ENCODE measurements at places on chromosomes 7 and 10. TPM values are rescaled to one million over a fixed set of nuclear protein-coding genes. Genes with fewer than 3 reads are reported as not detected.

The TUBAL3 gene
- not detected for total RNA-seq

The AKR1C2 gene
- total RNA-seq = 0.66 TPM

The SDK1 gene
- total RNA-seq = 4.8 TPM

The NUDT13 gene
- 1.1 TPM for total RNA-seq

The GRID2IP gene
- total RNA-seq = not detected

The NODAL gene
- total RNA-seq = not detected

The ADAMTS14 gene
- total RNA-seq = 1.4 TPM

The OPN1SW gene
- not detected for total RNA-seq

The UPK3B gene
- total RNA-seq = 3.0 TPM

The CALD1 gene
- total RNA-seq = 22.1 TPM

The SPDYE1 gene
- total RNA-seq = not detected

The ACTL6B gene
- not detected for total RNA-seq

The CD36 gene
- total RNA-seq = not detected

DNA sequence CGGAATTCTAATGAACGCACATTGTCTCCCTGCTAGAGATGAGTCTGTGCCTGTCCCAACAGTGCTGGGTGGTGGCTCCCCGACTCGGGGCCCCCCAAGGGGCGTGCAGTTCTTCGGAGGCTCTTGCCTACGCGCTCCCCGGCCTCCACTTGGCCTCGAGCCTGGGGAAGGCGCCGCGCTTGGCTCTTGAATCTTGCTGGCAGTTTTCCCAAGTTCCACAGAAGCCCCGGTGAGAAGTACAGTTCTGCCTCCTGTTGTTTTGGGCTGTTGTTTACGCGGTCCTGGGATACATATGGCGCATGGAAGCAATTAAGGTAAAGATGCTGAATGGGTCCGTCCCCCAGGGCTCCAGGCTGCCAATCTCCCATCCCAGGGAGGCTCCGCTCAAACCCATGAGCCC, 32.6 kb upstream of the UNCX start:
- no peak for DNase-seq

DNA sequence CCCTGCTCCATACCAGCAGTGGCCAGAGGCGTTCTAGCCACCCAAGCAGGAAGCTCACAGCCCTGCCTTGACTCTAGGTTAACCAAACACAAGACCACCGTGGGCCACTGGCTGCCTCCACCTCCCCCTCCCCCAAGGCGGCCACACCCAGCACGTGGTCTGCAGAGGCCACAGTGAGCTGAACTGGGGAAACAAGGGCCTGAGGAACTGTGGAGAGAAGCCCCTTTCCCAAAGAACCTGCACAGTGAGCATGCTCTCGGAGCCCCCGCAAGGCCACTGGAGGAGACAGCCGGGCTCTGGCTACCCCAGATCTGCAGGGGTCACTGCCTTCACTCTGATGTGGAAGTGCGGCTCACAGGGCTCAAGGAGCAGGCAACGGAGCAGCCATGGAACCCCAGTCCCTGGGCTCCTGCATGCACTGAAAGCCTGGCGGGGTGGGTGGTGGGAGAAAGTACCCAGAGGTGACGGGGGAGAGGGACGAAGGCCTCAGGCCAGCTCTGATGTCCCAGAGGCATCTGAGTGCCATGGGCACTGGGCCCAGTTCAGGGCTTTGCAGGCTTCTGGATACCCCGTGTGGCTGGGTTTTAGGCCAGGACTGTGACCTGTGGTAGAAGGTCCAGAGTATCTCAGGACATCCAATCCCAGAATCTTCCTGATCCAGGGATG, 189.2 kb downstream of the EBF3 start:
- no peak for DNase-seq

DNA sequence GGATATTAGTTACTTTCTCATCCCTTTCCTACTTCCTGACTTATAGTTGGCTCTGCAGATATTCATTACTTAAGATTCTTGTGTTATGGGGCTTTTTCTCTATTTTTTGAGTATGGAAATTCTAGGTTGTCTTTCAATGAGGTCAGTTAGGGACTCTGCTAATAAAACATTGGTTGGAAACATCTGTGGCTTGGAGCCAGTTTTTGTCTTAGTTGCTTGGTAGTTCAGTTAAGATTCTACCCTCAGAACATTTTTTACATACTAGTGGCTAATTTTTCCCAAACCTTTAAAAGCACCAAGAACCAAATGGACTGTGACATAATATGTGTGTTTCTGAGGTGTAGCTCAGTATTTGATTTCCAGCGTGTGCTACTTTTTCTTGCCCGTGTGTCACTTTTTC, 305.6 kb upstream of the FZD1 start:
- DNase-seq = no peak

GRCh38 chr10:9158675-9159074, 1104.2 kb downstream of the GATA3 start:
- peak; percentile 54 for DNase-seq

- DNase-seq = no peak
Measured at GRCh38 chr7:55155351-55156117, 136.7 kb downstream of the EGFR start.

GRCh38 chr7:71766016-71766415, 634.1 kb downstream of the GALNT17 start:
- no peak for DNase-seq

- DNase-seq = no peak
Measured at GRCh38 chr7:1407892-1408291, 51.4 kb downstream of the MICALL2 start.

- no peak for DNase-seq
Measured at GRCh38 chr7:44685723-44686122, 62.9 kb upstream of the ZMIZ2 start.

GRCh38 chr10:123404357-123404756, 250.2 kb downstream of the BUB3 start:
- no peak for DNase-seq

DNA sequence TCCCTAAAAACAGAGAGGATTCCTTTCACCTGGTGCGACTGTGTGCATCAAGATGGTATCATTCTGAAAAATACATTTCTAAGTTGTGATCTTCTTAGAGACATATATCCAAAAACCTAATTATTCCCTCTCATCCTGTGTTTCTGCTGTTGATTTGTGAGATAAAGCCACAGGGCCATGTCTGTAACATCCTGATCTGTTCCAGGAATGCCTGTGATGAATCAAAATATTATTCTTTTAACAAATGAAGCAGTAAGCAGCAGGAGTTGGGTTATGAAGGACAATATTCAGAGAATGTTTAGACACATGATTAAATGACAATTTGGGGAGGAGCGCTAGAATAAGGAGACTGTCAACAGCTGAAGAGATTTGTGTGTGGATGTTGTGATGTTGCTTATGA, 731.4 kb downstream of the KCNMA1 start:
- DNase-seq = no peak

DNA sequence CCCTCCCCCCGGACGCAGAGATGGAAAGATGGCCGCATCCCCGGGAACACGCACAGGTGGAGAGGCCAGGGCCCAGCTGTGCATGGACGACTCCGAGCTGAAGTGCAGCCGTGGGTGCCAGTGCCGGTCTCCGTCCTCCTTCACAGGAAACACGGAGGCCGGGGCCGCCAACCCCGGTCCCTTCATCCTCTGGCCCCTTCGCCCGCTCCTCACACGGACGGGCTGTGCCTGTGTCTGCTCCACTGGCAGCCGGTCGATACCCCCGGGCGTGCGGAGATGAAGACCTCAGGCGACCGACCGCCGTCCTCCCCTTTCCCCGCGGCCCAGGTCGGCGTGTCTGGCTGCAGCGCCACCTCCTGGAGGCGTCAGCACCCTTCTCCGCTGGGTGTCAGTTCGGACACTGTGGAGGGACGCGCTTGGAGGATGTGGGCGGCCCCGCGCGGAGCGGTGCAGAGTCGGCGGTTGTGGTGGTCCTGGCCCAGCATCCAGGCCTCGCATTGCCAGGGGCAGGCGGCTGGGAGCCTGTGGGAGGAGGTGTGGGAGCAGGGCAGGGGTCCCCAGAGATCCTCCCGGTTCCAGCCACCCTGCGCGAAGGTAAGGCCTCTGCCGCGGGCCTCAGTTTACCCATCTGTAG, 9.9 kb downstream of the ZNF511 start:
- peak; percentile 66 for DNase-seq

DNA sequence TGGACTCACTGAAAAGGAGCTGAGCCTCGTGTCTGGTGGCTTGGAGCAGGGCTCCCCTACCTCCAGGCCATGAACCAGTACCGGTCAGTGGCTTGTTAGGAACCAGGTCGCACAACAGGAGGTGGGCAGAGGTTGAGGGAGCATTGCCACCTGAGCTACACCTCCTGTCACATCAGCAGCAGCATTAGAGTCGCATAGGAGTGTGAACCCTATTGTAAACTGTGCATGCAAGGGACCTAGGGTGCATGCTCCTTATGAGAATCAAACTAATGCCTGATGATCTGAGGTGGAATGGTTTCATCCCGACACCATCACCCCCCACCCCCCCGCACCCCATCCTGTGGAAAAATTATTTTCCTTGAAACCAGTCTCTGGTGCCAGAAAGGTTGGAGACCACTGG, 50.4 kb downstream of the TSPAN15 start:
- no peak for DNase-seq

DNA sequence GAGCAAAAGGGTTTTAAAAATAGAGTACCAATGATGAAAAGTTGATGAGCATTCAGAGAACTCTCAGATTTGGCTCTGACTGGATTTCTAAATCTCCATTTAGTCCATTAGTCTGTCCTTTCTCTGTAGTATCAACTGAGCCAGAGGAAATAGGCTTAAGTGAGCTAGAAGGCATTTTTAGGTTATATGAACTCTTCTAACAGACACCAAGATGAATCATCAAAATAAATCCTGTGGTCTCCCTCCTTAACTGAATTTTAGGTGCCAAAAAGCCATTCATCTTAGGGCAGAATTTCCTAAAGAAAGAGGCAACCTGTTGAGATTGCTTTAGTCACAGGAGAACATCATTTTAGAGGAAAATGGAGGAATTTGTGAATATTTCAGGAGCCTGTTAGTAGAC, 305.1 kb downstream of the AUTS2 start:
- DNase-seq = no peak

- DNase-seq = no peak
Measured at GRCh38 chr7:105874055-105874454, 2.3 kb downstream of the ATXN7L1 start.

DNA sequence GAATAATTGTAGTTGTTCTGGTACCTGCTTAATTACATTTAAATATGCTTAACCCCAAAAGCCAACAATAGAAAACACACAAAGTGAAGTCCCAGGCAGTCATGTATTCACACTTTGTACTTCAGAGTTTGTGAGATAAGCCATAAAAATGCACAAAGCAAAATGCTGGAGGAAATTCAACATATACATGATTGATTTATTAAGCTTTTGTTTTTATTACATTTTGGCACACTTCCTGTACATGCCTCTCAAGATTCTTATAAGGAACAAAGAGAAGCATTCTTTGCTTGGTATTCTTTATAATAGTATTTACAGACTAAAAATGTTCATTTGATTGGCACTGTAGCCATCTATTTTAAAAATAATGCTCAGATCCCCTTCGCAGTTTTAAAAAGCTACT, 107.7 kb upstream of the ANK3 start:
- DNase-seq = peak; percentile 61

DNA sequence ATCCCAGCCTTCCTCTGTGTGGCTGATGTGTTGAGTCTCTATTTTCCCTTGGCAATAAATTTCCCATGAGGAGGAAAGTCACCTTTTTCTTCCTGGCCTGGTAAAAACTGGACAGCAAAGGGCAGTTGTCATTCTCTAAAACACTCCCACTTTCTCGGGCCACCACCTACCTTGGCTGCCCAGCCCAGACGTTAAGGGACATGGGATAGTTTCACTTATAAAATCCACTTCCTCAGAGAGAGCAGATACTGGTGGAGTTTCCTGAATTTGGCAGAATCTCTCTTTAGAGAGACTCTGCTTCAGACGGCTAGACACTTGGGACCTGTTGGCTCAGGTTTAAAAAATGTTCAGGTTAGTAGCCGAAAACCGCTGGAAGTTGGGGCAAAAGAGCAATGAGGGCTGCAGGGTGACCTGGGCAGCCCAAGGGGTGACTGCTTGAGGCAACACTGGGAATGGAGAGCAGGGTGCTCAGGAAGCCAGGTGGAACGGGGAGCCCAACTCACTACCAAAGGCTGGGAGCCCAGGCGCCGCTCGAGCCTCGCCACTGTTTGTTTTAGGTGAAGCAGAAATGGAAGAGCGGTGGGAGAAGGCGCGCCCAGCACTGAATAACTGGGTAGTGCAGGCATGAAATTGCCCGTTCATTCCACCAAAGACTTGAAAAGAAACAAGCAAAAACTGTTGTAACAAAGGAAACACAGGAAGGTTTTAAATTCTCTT, 186.1 kb downstream of the TRIL start:
- DNase-seq = no peak

- no peak for DNase-seq
Measured at GRCh38 chr10:10320956-10321355, 696.7 kb upstream of the CELF2 start.

DNA sequence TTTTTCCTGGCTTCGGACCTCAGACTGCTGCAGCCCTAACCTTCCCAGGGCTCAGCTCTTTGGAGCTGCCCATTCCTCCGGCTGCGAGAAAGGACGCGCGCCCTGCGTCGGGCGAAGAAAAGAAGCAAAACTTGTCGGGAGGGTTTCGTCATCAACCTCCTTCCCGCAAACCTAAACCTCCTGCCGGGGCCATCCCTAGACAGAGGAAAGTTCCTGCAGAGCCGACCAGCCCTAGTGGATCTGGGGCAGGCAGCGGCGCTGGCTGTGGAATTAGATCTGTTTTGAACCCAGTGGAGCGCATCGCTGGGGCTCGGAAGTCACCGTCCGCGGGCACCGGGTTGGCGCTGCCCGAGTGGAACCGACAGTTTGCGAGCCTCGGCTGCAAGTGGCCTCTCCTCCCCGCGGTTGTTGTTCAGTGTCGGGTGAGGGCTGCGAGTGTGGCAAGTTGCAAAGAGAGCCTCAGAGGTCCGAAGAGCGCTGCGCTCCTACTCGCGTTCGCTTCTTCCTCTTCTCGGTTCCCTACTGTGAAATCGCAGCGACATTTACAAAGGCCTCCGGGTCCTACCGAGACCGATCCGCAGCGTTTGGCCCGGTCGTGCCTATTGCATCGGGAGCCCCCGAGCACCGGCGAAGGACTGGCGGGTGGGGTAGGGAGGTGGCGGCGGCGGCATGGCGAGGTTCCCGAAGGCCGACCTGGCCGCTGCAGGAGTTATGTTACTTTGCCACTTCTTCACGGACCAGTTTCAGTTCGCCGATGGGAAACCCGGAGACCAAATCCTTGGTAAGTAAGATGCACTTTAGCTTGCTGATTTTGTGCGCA, at the start of gene PLXDC2:
Gene PLXDC2, plus strand, starts transcription at position 22 of the 820 bp plus-strand sequence.
- peak; percentile 9 for DNase-seq

GRCh38 chr7:39910108-39910869, 39.8 kb upstream of the CDK13 start:
- DNase-seq = no peak

GRCh38 chr10:80487421-80487785, 33.3 kb downstream of the TSPAN14 start:
- no peak for DNase-seq

DNA sequence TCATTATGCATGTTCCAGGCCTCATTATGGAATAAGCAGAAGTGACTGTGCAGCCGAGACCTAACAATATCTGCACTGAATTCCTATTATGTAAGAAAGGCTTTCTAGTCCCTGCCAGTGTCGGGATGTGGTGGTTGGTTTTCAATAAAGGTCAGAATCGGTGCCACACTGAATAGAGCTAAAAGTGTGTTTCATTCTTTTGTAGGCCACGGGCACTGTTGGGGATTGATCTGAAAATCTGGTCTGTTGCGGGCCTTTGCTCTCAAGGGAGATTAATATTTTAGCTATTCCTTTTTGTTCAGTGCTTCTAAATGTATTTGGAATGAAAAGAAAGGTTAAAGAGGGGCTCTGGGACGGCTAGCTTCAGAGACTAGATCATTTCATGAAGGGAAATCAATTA, 559.4 kb upstream of the GALNT17 start:
- no peak for DNase-seq

GRCh38 chr10:132640326-132641125, 102.9 kb downstream of the INPP5A start:
- no peak for DNase-seq

GRCh38 chr10:116030576-116030975, 242.4 kb downstream of the GFRA1 start:
- no peak for DNase-seq
